ENCODE measurements at places on chromosomes 6 and 20.

GRCh38 chr20:62712606-62713005, 4.0 kb downstream of the NTSR1 start:
- DNase-seq: no peak

GRCh38 chr6:142015011-142015410, 117.7 kb upstream of the GJE1 start:
- no peak for DNase-seq

- DNase-seq: no peak
These were observed 72.7 kb downstream of the HDDC2 start for GRCh38 chr6:125228981-125229479.

- DNase-seq: no peak
These were observed 37.3 kb downstream of the RBM38 start for GRCh38 chr20:57428324-57429158.

GRCh38 chr6:33620158-33620855, 815 bp upstream of the ITPR3 start:
- DNase-seq: peak; percentile 56

- DNase-seq: no peak
These were observed 93.6 kb upstream of the FAM8A1 start for GRCh38 chr6:17506531-17506930.

DNA sequence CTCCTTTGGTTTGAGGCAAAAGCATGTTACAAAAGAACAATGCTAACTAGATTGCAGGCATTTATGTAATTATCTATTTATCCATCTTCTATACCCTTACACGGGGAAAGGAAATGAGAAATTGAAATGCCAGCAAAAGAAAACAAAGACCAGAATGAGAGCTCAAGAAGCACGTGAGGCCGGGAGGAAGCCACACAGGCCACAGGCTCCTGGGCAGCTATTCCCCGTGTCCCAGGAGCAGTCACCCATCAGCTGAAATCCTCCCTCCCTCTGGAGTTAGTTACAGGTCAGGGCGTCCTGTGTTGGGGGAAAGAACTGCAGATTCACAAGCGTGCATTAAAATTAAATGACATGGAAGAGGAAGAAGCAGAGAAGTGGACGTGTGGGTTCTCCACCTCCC, 64.7 kb upstream of the RPS6KA2 start:
- no peak for DNase-seq

GRCh38 chr20:63377951-63378381, 16.8 kb upstream of the CHRNA4 start:
- no peak for DNase-seq

- DNase-seq: peak; percentile 61
These were observed 69.5 kb downstream of the LYRM4 start for GRCh38 chr6:5191222-5191621.

DNA sequence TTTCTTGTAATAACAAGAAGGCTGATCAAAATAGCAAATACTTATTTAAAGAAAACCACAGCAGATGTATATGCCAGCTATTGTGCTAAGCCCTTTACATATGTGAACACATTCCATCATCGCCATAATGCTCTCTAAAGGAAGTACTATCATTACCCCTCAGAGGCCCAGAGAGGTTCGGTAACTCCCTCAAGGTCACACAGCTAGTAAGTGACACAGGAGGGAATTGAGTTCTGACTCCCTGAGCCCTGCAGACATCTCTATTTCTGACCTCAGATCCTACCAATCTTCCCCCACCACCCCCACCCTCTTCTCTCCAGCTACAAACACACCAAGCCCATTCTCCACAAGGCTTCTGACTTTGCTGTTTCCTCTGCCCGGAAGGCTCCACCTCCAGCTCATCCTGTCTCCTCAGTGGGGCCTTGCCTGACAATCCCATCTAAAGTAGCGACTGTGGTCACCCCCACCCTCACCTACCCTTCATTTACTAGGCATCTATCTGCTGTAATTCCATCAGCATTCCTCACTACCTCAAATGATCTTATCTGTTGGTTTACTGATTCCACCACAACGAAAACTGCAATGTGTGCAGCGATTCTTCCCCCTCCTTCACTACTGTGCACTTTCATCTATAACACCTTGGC, 234.5 kb downstream of the LRFN2 start:
- DNase-seq: no peak

DNA sequence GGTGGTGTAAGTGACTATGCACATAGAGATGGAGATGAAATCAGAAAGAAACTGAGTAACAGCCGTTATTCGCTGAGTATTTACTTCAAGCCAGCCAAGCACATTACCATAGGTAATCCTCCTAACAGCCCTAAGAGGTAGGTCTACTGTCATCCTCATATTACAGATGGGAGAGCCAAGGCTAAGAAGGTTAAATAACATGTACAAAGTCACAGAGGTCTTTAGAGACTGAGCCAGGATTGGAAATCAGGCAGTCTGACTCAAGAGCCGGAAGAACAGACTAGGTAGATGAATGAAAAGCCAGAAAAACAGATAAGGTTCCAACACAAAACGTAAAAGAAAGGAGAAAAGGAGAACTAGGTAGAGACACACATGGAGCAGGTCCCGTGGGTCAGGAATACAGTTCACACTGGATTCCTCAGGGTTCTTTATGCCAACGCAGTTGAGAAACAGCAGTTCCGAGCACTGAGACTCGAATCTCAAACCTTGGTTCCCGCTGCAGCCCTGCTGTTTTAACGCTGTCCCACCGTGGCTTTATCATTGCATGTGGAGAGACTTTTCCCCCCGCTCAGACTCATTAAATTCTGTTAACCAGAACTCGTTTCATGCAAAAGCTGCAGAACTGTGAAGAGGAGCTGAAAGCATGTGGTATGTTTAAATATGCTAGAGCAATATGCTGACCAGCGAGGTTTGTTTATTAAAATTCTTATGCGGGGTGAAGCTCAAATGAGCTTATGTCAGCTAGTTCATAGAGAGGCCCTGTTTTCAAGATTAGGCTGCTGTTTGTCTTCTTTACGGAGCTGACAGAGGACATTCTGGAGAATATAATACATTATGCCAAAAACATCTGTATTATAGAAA, 537.9 kb downstream of the CD83 start:
- DNase-seq: no peak

DNA sequence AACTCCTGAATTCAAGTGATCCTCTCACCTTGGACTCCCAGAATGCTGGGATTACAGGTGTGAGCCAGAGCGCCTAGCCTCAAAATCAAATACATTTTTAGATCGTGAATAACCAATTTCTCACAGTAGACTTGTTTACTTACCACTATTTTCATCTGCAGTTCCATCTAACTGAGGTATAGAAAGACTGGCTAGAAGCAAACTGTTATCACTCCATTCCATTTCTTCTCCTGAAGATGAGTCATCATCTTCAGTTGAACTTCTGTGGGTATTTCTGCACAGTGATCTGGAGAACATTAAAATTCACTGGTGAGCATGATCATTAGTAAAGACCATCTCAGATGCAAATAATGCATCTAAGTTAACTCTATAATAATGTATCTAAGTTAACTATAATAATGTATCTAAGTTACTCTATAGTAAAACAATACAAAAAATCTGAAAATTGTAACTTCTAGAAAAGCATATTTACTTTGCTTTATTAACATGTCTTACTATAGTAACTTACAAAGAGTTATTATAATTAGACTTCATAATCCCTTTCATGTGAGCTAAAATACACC, 105.4 kb downstream of the REV3L start:
- DNase-seq: no peak

DNA sequence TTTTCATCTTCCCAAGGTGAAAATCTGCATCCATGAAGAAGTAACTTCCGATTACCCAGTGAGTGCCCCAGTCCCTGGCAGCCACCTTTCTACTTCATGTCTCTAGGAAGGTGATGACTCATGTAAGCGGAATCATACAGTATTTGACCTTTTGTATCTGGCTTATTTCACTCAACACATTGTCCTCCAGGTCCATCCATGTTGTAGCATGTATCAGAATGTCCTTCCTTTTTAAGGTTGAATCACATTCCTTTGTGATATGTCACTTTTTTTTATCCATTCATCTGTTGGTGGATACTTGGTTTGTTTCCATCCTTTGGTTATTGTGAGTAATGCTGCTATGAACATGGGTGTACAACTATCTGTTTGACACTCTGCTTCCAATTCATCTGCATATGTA, 176.3 kb upstream of the CDYL start:
- no peak for DNase-seq

DNA sequence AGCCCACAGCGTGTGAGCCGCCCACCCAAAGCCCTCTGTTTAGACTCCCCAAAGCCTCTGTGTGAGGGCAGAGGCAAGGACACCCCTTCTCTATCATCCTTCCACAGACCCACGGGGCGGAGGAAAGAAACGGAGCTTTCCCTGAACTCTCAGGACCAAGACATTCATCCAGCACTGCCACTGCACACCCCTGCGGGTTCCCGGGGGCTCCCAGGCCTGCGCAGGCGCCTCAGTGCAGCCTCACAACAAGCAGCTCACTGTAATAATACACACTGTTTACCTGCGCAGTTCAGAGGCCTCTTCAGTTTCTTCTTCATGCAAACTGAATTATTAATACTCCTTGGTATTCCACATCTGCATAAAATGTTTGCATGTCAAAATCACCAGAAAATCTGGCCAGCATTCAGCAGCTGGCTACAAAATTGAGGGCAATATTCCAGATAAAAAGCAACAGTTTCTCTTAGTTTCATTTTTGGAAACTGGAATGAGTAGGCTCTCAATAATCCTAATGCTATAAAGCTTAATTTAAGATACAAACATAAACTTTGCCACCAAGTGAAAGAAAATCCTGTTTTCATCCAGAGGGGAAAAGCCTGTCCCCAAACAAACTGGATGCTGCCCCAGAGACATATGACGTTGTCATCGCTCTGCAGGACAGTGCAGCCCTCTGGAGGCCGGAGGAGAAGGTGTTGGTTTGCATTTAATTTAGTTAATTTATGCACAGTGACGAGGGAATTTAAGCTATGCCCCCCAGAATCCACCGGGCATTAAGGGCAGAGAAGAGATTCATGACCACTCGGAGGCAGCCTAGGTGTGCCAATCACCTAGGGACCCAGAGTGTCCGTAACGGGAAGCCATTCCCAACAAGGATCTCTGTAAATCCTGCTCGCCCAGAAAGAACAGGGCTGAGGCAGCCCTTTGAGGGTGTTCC, 45.3 kb downstream of the NINL start:
- peak; percentile 56 for DNase-seq

- no peak for DNase-seq
These were observed 40.8 kb downstream of the PACSIN1 start for GRCh38 chr6:34506718-34507117.

DNA sequence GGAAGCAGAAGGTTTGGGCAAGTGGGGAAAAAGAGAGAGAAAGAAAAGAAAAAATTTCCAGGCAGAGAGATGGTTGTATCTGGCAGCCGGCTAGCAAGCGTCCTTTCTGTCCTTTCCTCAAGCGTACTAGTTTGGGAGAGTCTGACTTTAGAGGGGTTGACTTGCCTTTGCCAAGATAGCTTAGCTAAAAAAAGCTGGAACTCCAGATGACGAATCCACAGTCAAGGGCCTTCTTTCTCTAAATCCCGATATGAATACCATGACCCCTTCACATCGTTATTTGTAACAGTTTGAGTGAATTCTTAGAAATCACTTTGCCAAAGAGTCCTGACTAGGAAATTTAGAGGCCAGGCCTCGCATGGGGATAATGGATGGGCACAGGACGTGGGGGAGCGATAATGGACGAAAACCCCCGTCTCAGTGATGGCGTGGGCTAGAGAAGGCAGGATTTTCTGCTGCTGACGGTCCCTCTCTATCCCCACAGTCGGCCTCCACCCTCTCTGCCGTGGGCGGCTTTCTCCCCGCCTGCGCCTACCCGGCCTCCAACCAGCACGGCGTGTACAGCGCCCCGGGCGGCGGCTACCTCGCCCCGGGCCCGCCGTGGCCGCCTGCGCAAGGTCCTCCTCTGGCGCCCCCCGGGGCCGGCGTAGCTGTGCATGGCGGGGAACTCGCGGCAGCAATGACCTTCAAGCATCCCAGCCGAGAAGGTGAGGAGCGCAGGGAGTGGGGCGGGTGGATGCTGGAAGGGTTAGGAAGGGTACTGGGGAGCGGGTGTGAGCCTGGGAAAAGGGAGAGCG, 3.5 kb downstream of the PAX1 start:
- no peak for DNase-seq

DNA sequence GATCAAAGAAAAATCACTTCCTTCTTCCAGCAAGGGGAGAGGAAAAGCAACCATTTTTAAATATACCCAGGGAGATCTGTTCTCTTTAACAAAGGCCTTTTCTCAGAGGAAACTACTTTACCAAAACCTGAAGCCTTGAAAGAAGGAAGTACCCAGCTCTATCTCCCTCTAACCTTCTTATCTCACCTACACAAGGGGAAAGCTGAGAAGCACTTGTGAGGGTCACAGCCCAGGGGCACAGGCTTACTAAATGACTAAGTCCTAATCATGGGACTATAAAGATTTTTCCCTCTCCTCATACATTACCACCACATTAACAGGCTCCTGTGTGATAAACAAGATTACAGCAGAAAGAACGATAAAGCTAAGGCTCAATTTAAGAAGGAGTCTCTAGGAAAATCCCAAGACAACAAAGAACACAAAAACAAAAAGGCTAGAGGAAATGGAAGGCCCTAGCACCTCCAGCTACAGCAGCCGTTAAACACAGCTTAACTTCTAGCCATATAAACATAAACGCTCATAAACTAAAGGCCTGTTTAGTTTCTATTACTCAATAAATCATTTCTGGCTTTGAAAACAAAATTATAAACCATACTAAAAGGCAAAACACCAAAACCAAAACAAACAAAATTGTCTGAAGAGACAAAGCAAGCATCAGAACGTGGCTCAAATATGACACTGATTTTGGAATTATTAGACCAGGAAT, 284.9 kb upstream of the ECI2 start:
- DNase-seq: no peak

- peak; percentile 41 for DNase-seq
These were observed 118.5 kb downstream of the GFRAL start for GRCh38 chr6:55445648-55446204.

GRCh38 chr6:52189974-52190373, 3.8 kb downstream of the IL17A start:
- DNase-seq: no peak

- DNase-seq: no peak
These were observed 619.0 kb downstream of the FRK start for GRCh38 chr6:115441651-115442050.

DNA sequence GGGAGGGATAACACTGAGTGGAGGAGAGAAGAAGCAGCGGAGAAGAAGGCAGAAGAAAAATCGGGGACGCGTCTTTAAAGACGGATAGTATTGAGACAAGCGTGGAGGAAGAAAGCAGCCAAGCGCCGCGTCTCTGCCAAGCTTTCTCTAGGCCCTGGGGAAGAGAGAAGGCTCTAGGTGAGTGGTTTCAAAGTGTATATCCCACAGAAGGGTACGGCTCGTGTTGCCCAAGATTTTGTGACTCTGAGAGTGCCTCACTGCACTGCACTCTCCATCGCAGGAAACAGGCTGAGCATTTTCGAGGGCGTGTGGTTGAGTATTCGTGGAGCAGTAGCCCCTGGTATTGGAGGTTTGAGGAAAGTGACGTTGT, 185.4 kb downstream of the TRIM27 start:
- no peak for DNase-seq

All from GM12865 (cell line).